ENCODE measurements at places on chromosomes 16 and 17.

DNA sequence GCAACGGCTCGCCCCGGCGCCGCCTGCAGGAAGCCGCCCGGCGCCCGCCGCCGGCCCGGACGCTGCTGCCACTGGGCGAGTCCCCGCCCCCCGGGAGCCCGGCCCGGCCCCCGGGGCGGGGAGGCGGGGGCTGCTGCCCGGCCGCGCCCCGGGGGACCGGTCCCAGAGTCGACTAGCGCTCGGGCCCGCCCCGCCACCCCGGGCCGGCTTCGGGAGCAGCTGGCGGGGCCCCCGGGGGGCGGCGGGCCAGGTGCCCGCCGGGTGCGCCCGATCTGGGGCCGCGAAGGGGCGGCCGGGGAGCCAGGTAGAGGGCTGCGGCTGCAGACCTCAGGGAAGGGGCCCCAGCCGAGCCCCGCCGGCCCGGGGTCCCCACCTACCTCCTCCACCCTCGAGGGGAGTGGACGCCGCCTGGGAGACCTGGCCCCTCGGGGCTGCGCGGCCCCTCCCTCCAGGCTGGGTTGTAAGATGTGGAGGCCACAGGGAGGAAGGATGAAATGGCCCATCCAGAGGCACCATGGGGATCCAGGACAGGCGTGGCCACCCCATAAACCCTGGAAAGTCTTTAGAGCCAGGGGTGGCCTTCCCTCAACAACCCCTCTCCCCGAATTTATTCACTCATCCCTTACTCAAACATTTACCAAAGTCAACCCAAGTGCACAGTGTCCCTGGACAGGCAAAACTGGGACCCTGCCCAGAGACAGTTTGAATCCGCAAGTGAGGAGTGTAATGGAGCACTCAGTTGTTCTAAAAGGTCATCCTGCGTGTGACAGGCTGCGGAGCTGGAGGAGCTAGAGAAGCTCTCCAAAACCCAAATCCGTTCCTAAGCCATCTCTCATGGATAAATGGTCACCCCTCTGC is at the start of gene CDYL2:
CDYL2 (minus strand) TSS at position 73 of the 858 bp plus-strand sequence. CDS start 425 bp downstream, outside the sequence.
- DNase-seq = peak; percentile 17

GRCh38 chr16:57899771-57900661 is 70.9 kb downstream of the CNGB1 start:
- DNase-seq = peak; percentile 78

DNA sequence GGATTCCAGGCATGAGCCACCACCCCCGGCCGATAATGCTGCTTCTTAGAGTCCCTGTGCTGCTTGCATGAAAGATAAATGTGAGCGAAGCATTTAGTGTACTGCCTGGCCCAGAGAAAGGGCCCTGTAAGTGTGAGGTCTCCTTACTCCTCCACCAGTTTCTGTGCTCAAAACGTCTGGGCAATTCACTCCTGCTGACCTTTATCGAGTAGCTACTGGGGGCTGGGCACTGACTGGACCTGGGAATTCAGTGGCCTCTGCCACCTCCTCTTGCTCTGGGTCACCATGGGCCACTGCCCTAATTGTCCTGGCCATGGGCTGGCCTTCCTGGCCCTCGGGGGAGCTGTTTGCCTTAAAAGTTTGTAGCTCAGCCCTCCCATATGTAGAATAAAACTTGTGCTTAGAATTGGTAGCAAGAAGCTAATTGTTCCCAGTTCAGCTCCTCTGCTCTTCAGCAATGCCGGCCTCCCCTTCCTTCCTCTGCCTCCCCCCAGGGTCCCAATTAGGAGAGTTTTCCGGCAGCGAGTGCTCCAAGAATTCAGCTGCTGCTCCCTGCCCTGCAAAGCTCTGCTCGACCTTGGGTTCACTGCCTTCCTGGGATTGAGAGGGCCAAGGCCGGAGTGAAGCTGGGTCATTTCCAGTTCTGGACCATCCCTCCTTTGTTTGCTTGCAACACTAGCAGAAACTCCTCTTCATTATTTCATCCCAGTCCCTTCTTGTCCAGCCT is 98.9 kb upstream of the CDC42EP4 start:
- no peak for DNase-seq

DNA sequence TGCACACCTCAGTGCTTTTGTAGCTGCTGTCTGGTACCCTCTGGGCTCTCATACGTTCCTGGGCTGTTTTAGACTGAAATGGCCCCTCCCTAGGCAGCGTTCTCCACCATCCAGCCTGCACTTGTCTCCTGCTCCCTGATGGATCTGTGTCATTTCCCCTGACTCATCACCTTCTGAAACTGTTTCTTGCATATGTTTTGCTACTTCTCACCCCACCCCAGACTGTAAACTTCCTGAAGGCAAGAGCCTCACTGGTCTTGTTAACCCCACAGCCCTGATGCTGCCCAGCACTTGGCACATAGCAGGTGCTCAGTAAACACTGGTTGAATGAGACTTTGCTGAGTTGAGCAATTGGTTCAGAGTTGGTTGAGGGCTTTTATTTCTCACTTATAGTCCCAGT is 78.7 kb downstream of the CRISPLD2 start:
- DNase-seq = no peak

GRCh38 chr17:38768417-38768816 is 15.9 kb downstream of the PSMB3 start:
- DNase-seq = no peak

- peak; percentile 65 for DNase-seq
Observed at GRCh38 chr17:49851387-49852291, 3.8 kb upstream of the TAC4 start.

DNA sequence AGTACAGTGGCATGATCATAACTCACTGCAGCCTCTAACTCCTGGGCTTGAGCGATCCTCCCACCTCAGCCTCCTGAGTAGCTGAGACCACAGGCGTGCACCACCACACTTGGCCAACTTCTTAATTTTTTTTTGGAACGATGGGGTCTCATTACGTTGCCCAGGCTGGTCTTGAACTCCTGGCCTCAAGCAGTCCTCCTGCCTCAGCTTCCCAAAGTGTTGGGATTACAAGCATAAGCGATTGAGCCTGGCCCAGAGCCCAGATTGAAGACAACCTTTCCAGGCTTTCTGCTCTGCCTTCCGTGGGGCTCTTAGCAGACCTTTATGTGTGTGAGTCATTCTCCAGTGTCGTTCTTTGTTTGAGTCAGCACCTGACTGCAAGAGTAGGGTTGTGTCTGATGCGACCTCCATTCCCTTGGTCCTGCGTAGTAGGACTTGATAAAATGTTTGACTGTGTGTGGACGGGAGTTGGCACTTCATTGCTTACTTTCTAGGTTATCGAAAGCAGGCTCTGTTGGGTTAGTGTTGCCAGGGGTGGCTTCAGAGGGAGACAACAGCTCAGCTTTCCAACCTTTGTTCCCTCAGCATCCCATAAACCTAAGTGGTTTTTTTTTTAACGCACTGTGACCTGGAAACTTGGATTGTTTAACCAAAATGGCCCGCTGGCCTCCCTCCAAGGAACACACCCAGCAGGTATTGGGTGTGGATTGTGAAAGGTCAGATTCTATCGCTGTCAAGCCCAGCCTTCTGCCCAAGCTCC is 26.4 kb downstream of the EEF2K start:
- no peak for DNase-seq

GRCh38 chr17:73706858-73707257 is 62.6 kb upstream of the SDK2 start:
- no peak for DNase-seq

- DNase-seq = no peak
Observed at GRCh38 chr17:80980397-80981061, 11.1 kb upstream of the CHMP6 start.

DNA sequence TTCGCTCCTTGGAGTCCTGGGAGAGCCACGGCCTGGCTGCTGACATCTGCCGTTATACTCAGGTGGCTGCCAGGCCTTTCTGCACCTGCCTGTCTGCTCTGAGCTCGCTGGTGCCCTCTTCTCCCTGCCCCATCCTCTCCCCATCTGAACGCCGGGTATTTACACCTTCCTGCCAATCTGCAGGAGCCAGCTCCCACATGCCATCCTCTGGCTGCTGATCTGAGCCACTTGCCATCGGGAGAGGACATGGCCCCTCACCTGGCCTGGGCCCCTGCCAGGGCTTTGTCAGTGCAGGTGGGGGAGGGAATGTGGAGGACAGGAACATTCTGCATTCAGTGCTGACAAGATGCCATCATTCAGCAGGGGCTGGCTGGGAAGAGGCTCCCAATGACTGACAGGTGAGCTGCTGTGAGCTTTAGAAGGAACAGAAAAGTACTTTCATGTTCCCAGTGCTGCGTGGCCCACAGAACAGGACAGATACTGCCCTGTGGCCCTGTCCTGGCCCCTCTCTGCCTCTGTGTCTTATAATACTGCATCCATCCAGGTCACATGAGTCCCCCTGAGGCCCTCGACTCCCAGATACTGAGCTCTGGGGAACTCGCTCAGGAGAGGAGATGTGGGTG is 96.3 kb upstream of the ZNF469 start:
- DNase-seq = no peak

DNA sequence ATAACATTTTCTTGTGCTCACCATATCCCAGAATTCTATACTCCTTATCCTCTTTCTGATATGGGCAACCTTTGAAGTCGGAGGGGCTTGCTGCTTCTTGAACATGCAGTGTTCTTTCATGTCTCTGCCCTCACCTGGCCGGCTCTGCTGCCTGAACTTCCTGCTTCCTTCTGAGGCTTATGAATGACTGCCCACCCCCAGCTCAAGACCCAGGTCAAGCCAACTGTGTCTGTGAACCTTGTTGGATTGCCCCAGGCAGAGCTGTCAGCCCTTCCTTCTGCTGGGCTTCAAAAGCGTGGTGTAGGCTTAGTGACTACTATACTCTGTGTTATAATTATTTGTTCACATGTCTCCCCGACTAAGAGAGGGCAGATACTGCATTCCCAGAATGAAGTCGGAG is 506.5 kb downstream of the HS3ST4 start:
- DNase-seq = no peak

- no peak for DNase-seq
Observed at GRCh38 chr17:42457107-42457792, 1.4 kb upstream of the ATP6V0A1 start.

- DNase-seq = no peak
Observed at GRCh38 chr17:40452216-40452787, 9.1 kb downstream of the IGFBP4 start.

- DNase-seq = no peak
Observed at GRCh38 chr16:66388350-66389139, 22.1 kb downstream of the CDH5 start.

DNA sequence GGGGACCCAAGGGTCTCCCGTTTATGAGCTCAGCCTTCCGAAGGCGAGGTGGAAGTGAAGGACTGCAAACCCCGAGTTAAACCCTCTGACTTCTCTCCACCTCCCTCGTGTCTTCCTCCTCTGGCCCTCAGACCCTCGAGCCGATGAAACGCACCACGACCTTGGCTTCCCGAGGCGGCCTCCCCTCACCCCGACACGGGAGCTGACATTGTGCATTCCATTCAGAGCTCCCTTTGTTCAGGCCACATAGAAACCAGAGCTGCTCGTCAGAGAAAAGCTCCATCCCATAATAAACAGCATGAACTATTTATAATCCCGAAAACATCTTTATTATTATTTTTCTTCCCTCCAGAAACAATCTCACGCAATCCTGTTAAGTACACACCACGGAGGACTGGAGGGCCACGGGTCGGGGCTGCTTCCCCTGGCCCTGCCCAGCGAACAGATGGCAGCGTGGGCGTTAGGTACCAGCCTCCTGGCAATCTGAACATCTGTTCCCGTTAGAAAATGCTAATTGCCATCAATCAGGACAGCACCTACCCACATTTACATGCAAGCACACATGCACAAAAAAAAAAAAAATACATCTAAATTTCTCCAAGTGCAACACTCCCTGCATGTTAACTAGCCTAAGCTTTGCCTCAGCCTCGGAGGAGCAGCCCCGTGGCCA is 145.7 kb downstream of the RBFOX3 start:
- DNase-seq = no peak

DNA sequence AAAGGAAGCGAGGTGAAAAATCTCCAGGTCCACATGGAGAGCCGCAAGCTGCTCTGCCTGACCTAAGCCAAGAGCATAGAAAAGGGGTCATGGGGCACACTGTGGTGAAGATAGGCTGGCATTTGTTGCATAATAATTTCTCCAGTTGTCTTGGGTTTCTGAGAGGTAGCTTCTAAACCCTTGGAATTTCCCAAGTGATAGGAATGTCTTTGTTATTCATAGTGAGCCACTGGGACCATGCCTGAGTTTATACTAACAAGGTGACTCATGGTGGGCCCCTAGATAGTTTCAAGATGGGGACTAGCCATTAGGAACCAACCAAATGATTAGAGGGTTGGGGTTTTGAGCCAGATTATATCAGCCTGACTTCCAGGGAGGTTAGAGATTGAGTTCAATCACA is 25.6 kb downstream of the SOST start:
- DNase-seq = no peak

DNA sequence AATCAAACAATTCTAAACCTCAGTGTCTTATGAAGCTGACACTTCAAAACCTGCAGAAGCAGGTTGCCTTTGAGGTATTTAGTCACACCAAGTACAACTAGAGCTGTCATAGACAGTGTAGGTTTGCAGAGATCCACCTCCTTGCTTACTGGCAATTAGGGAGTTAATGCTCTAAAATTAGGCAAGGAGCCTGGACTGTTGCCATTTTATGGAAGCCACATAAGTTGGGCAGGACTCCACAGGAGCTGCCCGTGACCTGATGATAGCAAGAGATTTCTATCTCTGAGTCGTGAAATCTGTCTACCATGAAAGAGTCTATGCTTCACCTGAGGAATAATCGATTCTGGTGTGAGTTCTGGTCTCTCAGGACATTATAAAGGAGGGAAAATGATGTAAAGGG is 8.9 kb downstream of the EME1 start:
- no peak for DNase-seq

- no peak for DNase-seq
Observed at GRCh38 chr16:64065523-64065922, 1056.3 kb downstream of the CDH11 start.

DNA sequence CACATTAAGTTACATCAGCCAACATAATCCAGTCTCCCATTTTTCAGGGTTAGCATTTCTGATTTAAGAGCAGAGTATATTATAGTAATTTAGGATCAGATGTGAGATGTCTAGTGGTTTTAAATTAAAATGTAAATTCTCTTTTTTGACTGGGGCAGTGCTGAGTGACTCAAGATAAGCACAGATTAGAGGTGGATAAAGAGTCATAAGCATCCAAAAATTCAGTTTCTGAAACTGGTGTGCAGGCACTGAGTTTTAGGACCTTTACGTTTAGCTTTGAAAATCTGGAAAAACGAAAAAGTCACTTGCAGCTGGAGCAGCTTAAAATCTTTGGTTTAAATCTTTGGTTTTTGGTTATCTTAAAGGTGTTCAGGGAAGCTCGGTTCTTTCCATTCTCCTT is 190.7 kb downstream of the FTO start:
- no peak for DNase-seq

DNA sequence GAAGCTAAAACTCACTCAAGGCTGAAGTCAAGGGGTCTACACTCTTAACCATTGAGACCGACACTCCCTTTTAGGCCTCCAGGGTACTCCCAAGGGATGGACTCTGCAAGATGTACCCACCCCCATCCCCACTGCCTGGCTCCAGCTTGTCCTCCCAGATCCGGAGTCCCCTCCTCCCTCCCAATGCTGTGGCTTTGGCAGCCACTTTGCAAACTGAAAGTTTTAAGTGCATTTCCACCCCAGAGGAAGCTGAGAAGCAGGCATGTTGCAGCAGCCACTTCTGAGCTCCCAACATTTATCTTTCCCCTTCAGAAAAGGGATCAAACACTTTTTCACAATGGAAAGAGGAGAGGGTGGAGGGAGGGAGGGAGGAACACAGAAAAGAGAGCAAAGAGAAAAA is 115.2 kb downstream of the COPRS start:
- DNase-seq = no peak

GRCh38 chr17:63402431-63403212 is 43.5 kb downstream of the CYB561 start:
- DNase-seq = no peak

GRCh38 chr17:1058423-1059130 is 61.6 kb downstream of the TIMM22 start:
- peak; percentile 11 for DNase-seq

GRCh38 chr16:56102183-56102686 is 89.1 kb upstream of the GNAO1 start:
- no peak for DNase-seq
